NCI-H2029 treated with DMSO at 0.1 percent for 48 hours (cell line): ENCODE measurements at places on chromosomes 4 and X.

GRCh38 chr4:144902614-144903013, 195.4 kb downstream of the ANAPC10 start:
- DNase-seq = no peak

- no peak for DNase-seq
Observed at GRCh38 chrX:138485767-138486166, 225.8 kb downstream of the FGF13 start.

GRCh38 chrX:104435249-104435648, 130.8 kb upstream of the IL1RAPL2 start:
- DNase-seq = peak; percentile 25

DNA sequence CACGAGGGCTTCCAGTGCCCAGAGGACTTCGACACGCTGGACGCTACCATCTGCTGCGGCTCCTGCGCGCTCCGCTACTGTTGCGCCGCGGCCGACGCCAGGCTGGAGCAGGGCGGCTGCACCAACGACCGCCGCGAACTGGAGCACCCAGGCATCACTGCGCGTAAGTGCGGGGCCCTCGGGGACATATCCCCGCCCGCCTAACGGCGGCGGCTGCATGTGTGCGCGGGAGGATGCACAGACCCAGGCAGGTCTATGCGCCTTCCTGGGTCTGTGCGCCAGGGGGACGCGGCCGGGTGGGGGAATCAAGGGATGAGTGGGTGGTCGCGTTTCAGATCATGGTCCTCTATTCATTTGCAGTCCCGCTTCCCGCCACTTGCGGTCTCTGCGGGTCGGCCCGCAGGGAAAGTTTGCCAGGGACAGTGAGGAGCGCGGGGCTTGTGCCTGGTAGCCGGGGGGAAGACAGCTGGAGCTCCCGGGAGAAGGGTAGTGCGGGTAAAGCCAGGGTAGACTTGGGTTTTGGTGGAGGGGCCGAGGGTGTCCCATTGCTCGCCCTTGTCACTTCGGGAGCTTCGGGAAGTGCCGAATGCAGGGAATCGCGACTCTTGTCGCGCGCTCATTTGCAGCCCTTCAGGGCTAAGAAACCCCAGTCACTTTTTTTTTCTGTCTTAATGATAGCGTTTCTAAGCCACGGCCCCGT, 1.0 kb downstream of the SHISA3 start:
- no peak for DNase-seq

DNA sequence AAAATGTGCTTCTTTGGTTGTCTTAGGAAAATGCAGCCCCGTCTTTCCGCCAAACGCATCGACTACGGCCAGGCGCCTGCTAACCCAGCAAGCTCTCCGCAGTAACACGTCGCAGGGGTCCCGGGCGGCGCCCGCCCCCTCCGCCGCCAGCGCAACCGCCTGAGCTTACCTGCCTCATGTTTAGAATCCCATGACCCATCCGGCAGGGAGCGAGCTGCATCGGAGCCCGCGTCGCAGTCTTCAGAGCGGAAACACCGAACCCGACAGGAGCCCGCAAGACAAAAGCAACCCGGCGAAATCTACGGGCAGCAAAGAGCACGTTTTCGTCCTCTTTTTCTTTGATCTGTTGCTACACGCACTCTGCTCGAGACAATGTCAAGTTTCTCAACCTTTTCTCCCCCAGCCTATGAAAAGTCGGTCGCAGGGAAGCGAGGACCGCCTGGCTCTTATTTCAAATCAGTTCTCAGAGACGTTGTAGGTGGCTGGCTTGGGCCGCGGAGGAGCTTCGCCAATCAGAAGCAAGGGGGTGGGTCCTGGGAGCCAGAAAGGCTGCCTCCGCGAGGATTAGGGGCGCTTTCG, at the start of gene MID1:
Gene MID1 (minus strand): TSS at position 465 of the 579 bp plus-strand sequence. CDS start 53,038 bp downstream, outside the sequence.
- no peak for DNase-seq

GRCh38 chrX:45807572-45808425, 607.1 kb upstream of the DIPK2B start:
- DNase-seq = no peak

- DNase-seq = no peak
Observed at GRCh38 chr4:48930654-48931053, 24.1 kb upstream of the OCIAD2 start.

GRCh38 chrX:107628662-107629539, 591 bp downstream of the PRPS1 start:
- DNase-seq = no peak

GRCh38 chr4:141011901-141012315, 121.4 kb downstream of the RNF150 start:
- DNase-seq = no peak

DNA sequence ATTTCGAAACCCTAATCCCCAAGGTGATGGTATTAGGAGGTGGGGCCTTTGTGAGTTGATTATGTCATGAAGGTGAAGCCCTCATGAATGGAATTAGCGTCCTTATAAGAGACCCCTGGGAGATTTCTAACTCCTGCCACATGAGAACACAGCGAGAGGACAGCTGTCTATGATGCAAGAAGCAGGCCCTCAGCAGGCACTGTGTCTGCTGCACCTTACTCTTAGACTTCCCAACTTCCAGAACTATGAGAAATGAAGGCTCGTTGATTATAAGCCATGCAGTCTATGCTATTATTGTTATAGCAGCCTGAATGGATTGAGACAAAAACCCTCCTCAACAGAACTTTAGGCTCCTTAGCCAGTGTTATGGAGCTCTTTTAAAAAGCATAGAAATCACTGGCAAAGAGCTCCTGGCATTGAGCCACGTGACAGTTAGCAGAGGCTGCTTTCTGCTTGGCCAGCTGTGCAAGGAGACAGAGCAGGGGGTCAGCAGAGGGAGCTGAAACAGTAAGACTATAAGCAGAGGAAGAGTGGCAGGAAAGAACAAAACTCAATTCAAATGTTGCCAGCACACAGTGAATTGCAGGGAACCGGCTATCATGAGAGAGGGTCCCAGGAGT, 219.2 kb upstream of the FAT1 start:
- no peak for DNase-seq

DNA sequence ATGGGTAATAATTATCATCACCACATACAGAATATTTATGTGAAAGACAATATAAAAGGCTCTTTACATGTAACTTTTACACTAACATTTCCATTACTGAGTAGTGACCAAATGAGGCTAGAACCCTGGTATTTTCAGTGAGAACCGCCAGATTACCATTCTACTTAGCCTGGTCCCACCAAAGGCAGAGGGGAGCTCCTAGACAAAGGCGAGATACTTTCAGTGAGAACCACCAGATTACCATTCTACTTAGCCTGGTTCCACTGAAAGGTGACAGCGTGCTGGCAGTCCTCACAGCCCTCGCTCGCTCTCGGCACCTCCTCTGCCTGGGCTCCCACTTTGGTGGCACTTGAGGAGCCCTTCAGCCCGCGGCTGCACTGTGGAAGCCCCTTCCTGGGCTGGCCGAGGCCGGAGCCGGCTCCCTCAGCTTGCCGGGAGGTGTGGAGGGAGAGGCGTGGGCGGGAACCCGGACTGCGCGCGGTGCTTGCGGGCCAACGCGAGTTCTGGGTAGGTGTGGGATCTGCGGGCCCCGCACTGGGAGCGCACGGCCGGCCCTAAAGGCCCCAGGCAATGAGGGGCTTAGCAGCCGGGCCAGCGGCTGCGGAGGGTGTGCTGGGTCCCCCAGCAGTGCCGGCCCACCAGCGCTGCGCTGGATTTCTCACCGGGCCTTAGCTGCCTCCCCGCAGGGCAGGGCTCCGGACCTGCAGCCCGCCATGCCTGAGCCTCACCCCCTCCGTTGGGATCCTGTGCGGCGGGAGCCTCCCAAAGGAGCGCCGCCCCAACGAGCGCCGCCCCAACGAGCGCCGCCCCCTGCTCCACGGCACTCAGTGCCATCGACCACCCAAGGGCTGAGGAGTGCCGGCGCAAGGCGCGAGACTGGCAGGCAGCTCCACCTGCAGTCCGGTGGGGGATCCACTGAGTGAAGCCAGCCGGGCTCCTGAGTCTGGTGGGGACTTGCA, 1276.1 kb downstream of the PCDH7 start:
- no peak for DNase-seq

DNA sequence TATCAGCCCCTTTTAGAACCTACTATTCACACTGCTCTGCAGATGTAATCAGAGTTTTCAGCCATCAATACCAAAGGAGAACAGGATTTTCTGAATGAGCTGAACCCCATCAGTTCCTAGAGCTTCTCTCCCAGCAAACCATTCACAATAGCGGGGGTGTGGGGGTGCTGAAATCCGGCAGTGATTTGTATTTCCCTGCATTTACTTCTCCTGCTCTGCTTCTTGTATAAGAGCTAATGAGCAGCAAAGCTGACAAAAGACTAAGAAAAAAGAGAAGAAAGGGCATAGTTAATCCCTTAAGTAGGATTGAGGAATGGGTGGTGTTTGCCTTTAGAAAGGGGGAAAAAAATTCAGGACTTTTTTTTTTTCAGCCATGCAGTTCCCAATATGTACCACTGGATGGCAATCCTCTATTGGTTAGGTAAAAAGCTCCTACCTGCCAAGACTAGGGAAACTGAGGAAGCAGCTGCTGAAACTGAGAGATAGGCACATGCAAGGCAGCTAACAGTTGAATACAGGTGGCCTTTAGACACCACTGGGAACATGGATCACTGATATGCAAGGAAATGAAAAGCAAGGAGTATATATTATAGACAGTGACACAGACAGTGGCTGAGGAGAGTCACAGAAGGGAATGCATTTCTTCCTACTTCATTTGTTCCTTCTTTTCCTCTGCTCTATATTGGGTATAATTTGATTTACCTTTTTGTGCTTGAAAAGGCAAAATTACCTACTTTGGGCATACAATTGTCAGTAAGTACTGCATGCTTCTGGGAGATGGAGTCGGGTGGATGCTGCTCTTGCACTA, 217.9 kb downstream of the HS6ST2 start:
- DNase-seq = no peak

DNA sequence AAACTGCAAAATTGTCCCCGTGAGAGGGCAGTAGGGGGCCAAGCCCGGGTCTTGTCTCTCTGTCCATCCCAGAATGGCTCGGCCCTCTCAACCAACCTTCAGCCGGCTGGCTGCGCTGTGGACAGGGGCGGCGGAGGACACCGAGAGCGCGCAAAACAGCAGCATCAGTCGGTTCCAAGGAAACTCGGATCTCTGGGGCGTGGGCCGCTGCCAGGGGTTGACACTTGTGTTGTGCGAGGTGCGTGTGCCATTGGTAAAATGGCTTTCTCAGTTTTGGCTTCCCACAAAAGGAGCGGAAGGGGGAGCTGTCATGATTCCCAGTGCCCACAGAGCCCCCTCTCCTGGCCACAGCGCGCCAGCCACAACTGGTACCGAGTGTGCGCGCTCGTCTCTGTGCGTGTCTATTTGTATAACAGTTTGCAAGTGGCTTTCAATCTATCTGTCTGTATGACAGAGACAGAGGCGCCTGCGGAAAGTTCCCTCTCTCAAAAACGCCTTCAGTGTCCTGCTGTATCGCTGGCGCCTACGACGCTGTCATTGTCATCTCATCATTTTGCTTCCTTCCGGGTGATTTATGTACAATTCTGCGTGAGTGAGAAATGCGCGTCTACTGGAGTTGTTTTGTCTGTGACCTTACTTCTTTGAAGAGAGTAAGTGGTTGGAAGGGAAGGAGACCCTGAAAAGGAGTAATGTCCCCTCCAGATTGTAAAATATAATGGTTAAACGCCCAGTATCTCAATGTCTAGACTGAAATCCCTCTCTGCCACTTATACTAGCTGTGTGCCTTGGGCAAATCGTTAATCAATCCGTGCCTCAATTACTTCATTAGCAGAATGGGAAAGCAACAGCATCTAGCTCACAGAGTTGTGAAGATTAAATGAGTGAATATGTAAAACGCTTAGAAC, 1.8 kb downstream of the DKK2 start:
- DNase-seq = no peak

DNA sequence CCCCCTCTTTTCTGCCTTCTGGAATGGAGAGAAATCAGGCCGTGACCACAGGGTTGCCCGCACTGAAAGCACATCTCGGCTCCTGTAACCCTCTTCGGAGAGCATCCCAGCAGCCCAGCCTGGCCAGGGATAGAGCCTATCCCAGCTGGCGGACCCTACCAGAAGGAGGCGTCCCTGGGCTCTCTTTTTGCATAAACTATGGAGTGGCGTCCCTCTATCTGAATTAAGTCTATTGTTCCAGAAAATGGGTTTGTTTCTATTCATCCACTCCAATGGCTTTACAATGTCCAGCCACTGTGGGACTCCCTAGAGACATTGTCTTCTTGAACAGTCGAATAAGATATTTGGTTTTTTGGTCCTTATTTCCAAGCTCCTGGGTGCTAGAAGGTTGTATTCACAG, 689 bp upstream of the NHSL2 start:
- DNase-seq = no peak

DNA sequence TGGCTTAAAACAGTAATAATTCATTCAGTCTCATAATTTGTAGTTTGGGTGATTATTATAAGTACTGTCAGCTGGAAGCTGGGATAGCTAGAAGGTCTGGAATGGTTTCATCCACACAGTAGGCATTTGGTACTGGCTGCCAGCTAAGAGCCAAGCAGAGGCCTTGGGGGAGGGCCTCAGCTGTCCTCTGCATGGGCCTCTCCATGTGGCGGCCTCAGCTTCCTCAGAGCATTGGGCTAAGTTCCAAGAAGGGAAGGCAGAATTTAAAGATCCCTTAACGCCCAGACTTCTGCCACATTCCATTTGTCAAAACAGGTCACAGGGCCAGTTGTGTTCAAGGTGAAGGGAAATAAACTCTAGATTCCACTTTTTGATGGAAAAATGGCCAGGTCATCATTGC, 93.3 kb downstream of the NEUROG2 start:
- DNase-seq = no peak

GRCh38 chr4:111923786-111924185, 221.5 kb upstream of the FAM241A start:
- no peak for DNase-seq

DNA sequence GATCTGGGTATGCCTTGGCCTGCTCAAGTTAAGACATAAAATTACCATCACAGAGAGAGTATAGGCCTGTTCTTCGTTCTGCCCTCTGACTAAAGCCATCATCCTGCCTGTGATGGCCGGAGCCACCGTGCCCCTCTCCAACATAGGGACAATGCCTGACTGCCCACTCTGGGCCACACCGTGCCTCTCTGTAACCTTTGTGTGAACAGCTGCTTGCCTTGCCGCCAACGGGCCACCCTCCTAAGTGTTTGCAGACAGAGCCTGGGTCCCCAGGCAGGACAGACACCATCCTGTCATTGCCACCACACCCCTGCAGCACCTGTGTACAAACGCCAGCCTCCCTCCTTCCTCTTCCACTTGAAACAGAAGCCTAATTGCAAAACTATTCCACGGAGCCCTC, 298.7 kb upstream of the TENM3 start:
- peak; percentile 4 for DNase-seq

GRCh38 chrX:126820700-126821420, 1.3 kb downstream of the PRR32 start:
- DNase-seq = no peak

- DNase-seq = no peak
Observed at GRCh38 chr4:3677748-3678070, 88.5 kb upstream of the ADRA2C start.

GRCh38 chr4:95421869-95422268, 126.9 kb downstream of the UNC5C start:
- DNase-seq = no peak

DNA sequence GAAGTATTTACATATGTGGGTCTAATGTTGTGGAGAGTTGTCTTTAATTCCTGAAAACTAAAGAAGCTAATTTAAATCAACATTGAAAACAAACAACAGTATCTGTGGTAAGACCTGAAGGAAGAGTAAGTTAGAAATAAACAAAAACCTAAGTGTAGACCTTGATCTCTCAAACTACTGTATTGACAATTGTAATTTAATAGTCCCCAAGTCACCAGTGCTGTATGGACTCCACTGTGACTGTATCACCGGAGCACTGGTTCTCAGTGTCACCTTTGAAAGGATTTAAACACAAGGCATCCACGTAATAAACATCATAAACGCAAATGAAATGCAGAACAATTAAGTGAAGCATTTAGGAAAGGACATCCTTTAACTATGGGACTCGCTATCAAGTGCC, 46.4 kb downstream of the OCRL start:
- DNase-seq = no peak
